SHP77 treated with DMSO at 0.1 percent for 48 hours (cell line): ENCODE measurements at places on chromosomes 11 and 22.

DNA sequence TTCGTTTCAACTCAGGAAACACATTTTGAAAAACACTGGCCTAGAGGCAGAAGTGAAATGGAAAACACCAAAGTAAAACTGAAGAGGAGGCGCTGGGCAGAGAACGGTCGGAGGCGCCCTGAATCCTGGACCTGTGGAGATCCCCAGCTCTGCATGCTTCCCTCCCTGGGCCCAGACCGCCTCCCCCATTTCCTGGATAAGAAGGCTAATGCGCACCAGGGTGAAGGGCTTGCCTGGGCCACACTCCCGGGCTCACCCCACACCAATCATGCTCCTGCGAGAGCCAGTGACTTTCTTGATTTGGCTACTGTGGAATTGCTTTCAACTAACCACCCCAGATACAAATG, 167.1 kb downstream of the CRYBB2 start:
- DNase-seq, result no peak

DNA sequence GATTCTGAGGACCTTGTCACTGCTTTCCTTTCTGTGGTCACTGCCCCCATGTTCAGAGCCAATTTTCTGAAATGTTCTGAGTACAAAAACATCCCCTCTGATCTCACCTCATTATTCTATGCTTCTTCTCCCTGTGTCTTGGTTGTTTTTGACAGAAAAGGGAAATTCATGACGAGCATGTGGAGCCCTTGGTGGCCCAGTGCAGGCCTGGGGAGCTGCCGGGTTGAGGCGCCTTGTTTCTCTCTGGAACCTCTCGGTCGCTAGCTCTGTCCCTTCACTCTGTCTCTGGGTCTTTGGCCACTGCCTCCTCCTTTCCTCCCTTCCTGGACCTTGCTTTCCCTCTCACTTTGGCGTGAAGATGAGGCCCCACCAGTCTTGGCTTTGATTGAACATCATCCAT, 63.0 kb upstream of the THY1 start:
- no peak for DNase-seq

DNA sequence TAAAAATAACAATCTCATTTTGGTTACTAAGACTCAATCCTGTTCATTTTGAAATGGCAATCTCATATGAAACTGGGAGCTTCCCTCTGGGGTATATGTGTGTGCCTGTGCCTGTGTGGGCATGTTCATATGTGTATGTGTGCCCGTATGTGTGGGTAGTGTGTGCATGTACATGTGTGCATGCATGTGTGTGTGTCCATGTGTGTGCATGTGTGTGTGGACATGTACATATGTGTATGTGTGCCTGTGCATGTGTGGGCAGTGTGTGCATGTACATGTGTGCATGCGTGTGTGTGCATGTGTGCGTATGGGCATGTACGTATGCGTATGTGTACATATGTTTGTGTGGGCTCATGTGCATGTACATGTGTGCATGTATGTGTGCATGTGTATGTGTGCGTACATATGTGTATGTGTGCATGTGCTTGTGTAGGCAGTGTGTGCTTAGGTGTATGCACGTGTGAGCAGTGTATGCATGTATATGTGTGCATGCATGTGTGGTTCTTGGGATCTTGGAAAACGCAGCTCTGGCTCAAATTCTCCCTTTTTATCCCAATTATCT, 24.5 kb upstream of the CACNG2 start:
- no peak for DNase-seq

DNA sequence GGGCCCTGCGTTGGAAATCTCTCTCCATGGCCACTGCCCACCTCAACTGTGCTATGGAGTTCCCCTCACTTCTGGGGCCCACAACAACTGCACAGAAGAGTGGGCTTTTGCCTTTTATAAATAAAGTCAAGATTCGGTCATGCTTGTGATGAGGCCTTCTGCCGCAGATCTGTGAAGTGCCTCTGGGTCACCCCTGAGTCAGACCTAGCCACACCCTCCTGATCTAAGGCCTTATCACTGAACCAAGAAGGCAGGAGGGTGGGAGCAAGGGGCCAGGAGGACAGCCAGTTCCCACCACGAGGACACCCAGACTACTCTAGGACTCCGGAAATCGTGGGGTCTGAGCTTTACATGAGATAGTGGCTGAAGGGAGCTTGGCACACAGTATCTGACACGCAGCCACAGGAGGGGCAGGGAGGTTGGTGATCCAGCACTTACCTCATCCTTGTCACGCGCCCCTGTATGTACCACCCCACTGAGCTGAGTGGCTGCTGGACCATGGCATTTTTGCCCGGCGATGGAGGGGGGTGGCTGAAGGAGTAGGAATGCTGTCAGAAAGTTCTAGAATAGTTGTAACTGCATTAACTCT, 115.7 kb downstream of the ABTB2 start:
- no peak for DNase-seq

- no peak for DNase-seq
Measured at GRCh38 chr11:95625164-95625900, 164.2 kb downstream of the FAM76B start.

DNA sequence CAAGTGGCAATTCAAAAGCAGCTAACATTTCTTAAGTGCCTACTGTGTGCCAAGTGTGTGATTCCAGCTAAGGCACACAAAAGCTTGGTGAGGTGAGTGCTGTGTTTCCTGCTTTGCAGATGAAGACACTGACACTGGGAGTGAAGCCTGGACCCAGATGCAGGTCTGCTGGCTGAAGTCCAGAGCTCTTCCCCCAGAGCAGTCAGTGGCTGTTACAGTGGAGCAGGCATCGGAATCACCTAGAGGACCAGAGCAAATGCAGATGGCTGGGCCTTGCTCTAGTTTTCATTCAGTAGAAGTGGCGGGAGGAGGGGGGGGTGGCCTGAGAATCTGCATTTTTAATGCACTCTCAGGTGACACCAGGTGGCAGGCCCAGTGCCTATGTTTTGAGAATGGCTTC, 342.3 kb downstream of the CADM1 start:
- DNase-seq, result no peak
